Right cardiac atrium (tissue), 5 donors: ENCODE measurements at places on chromosomes 4 and X.
A peak's percentile ranks its signal among the peaks of the same experiment; 100 is the strongest.

GRCh38 chr4:165403637-165404036, 24.8 kb downstream of the CPE start:
- no peak for DNase-seq

DNA sequence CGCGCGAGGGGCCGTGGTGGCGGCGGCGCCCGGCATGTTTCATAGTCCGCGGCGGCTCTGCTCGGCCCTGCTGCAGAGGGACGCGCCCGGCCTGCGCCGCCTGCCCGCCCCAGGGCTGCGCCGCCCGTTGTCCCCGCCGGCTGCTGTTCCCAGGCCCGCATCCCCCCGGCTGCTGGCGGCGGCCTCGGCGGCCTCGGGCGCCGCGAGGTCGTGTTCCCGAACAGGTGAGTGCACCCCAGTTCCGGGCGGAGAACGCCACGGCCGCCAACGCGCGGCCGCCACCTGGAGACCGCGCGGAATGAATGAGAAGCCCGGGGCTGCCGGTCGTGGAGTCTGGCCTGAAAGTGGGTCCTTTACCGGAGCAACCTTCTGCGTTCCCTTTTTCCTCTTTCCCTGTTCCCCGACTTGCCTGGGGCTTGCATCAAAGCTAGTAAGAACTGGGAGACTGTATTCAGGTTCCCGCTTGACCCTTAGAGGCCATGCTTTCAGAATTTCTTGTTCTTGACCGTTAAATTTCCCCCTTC, 429 bp downstream of the NOCT start:
- no peak for DNase-seq

DNA sequence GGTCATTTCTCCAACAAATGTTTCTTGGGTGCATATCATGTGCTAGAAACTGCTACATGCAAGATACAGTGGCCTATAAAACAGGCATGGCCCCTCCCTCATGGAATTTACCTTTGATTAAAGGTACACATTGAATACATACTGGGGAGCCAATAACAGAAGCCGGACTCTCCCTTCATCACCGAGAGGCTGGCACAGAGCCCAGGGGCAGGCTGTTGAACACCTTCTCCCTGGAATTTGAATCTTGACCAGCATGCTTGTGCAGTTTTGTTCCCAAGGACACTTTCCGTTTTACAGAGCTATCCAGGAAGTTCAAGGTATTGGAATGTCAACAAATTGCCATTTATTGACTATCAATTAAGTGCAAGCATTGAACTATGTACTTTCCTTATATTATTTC, 33.2 kb downstream of the PPARGC1A start:
- DNase-seq = peak; percentile 67

DNA sequence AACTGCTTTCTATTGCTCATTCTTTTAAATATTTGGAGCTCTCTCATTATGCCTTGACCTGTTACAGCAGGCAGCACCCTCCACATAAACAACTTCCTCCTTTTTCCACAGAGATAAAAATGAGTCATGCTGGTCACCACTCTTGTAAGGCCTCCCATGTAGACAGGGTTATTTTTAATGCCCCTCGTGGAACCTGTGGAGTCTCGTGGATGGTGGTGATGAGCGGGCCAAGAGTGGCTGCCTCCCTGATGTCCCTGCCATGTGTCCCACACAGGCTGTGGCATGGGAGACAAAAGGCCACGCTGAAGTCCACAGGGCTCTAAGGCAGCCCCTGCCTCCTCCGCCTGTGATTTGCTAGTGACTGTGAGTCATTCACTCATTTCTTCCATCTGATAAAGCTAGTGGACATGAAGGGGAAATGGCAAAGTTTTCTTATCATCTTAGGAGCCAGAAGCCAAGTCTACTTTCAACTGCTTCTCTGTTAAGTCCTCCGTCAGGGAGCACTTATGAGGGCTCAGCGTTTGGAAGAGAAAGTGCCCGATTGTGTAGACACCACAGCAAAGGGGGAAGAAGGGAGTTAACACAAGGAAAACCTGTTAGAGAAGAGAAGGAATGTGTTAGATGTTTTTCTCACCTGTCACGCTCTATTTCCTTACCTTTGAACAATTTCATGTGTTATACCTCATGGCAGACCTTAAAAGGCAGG, 121.6 kb upstream of the FAT1 start:
- DNase-seq = peak; percentile 16

DNA sequence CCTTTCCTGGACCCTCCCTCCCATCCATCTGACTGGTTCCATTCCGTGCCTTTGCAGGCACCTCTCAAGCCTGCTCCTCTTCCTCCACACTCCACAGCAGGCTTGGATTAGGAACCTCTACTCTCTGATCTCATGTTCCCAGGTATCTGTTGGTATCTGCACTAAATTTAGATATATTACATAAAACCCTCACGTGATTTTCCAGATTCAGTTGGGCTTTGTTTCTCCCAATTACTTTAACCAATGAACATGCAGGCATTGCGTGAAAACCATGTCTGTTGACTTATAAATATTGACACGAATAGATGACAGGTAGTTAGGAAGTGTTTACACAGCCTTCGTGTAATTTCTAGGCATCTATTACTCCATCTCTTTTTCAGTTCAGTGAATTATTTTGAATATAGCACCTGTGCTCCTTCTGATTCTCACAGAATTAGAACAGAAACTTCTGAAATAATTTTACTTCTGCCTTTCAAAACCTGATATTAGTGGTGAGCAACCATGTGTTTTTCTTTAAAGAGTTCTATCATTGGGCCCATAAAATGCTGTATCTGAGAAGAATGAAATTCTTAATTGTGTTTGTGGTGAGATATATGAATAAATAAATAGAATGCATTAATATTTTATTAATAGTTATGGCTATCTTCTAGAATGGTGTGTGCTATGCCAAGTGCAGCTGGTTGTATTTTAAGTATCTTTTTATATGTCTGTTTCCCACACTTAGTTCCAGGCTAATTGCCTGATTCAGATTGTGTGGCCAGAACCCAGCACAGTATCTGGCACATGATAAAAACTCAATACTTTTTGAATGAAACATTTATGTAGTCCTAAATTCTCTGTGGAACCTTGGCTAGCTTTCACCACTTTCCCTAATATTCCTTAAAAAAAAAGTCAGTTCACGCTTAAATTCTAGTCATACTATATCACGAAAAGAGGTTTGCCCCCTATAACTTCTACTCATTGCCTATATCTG, 304.8 kb downstream of the QDPR start:
- DNase-seq = no peak

- DNase-seq = no peak
These were observed 301.0 kb downstream of the LDB2 start for GRCh38 chr4:16597443-16597842.

DNA sequence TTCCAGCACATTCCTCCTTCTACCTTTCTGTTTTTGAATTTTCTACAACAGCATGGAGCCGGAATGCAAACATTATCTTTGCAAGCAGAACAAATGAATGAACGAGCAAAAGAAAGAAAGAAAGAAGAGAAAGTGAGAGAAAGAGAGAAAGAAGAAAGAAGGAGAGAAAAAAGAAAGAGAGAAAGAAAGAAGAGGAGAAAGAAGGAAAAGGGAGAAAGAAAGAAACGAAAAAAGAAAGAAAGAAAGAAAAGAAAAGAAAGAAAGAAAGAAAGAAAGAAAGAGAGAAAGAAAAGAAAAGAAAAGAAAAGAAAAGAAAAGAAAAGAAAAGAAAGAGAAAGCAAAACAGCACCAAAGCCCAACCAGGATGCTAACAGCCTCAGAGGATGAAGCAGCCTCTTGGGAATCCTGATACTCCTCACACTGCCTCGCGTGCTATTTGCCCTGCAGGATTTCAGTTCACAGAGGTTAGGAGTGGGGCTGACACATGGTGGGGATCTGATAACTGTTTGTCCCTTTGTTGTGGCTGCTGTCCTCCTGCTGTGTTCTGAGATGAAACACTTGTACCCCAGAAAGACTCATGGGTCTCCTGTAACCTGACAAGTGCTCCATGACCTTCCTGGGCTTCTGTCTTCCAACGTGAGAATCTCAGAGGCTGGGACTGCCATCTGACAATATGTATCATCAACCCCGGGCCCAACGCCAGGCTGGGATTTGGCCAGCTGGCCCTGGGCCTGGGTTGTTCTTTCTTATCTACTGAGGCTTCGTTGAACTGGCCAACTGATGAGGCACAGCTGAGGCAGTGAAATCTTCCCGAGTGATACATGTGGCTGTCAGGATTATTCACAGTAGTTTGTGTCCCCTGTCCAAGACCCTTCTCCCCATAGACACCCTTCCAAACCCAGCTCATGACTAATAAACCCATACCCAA, 61.0 kb downstream of the SEPSECS start:
- DNase-seq = peak; percentile 82

DNA sequence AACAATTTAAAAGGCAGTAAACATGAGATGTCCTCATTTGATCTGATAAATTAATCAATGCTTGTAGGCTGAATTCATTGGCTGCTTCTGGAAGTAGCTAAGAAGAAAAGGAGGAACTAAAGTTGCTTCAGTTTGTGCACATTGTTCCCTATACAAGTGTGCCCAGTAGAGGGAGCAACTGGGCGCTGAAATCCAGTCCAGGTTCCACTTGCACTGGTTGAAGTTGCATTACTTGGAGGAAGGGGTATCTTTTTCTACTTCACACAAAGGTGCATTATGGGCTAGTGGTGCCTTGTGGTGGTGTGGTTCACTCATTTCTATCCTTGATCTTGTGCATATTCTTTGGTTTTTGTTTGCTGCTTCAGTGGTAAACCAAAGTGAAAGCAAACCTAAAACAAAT, 67.9 kb upstream of the SOX3 start:
- DNase-seq = no peak

- DNase-seq = no peak
These were observed 94.3 kb upstream of the DCLK2 start for GRCh38 chr4:149983931-149984330.

- DNase-seq = no peak
These were observed 239.4 kb downstream of the LDB2 start for GRCh38 chr4:16659079-16659478.

- no peak for DNase-seq
These were observed 273.9 kb downstream of the BCOR start for GRCh38 chrX:39823854-39824253.
